Activated CD4-positive, alpha-beta T cell treated with anti-CD3 and anti-CD28 coated beads for 1 hour (primary cell): ENCODE measurements at places on chromosomes 16 and 17.

DNA sequence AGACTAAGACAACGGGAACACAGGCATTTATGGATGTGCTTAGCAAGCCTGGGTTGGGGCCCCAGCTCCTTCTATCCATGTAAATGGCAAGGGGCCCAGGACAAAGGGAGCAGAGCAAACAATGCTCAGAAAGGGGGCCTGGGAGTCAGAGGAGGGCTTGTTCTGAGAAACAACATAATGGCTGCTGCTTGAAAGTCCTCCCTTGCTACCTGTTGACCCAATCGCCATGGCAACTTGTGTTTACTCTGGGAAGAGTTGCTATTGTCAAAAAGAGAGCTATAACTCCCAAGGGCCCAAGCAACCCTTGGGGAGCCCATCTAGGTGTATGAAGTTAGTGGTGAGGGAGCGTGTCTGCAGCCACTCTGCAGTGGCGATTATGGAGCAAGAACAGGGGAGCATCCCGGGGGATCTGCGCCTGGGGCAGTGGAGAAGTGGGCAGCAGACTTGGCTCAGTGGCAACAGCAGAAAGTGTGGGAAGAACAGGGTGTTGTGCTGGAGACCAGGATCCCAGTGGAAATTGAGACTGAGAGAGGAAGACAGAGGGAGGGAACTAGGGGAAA is 118.7 kb upstream of the NLRP1 start:
- no peak for DNase-seq

- no peak for DNase-seq
Observed at GRCh38 chr17:48528936-48529682, 1.7 kb downstream of the HOXB1 start.

DNA sequence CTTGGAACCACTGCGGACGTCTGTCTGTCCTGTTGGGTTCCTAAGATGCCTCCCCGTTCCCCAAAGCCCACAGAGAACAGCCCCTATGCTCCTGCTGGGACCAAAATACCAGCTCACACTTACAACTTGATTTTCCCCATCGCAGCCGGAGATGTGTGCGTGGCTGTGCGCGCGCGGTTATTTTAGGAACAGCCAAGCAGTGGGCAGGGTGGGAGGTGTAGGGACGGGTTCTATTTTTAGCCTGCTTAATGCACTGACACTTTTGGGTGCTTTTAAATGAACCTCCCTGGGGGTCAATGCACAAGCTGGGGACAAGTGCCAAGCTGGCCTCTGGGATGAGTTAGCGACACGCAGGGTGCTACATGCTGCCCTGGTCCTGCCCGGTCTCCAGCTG is 74.1 kb downstream of the KLHDC4 start:
- no peak for DNase-seq

DNA sequence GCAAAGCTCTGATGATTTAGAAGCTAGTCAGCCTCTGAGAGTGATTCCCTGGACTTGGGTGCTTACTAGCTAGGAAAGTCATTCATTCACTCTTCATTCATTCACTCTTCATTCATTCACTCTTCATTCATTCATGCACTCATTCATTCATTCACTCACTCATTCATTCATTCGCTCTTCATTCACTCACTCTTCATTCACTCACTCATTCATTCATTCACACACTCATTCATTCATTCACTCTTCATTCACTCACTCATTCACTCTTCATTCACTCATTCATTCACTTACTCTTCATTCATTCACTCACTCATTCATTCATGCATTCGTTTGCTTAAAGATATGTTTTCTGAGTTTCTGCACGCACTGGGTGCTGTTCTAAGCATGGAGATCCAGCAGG is 292.7 kb upstream of the TNRC6C start:
- no peak for DNase-seq

DNA sequence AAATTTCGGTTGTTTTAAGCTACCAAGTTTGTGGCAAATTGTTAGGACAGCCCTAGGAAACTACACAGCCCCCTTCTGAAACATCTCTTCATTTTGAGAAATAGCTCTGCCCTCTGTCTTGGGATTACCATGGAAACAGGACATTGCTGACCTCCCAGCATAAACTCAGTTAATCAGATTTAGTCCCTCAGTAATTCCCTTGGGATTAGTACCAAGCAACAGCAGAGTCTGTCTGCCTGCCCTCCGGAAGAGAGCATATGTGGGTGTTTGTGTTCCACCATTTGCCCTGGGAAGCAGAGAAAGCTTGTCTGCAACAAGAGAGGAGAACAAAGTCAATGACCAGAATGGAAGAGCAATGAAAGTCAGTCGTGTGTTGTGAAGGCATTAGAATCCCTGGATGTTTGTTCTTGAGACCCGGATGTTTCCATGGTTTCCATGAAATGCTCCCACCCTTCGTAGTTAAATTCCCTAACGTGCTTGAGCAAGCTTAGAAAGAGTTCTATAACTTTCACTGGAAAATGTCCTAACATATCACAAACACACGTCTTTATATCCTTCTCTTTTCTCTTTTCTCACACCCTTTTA is 26.2 kb downstream of the NUDT7 start:
- no peak for DNase-seq

DNA sequence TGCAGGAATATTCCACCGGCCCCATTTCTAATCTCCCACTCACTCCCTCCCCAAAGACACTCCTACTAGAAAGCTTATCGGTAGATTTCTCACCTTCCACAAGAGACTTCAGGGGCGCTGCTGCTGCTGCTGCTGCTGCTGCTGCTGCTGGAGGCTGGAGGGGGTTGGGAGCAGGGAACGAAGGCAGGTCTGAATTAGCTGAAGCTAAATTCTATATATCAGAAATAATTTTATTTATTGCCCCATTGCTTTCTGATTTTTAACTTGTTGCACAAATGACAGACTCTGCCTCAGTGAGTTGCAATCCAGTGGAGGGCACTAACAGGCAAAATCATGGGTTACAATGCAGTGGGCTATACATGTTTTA is 25.8 kb upstream of the HLF start:
- no peak for DNase-seq
